ENCODE measurements at places on chromosomes 5 and 9.

GRCh38 chr9:77505232-77505631, 142.9 kb downstream of the GNA14 start:
- DNase-seq: no peak

GRCh38 chr9:124098141-124098905, 86.8 kb downstream of the LHX2 start:
- no peak for DNase-seq

GRCh38 chr9:129220771-129221170, 42.7 kb upstream of the IER5L start:
- DNase-seq: no peak

DNA sequence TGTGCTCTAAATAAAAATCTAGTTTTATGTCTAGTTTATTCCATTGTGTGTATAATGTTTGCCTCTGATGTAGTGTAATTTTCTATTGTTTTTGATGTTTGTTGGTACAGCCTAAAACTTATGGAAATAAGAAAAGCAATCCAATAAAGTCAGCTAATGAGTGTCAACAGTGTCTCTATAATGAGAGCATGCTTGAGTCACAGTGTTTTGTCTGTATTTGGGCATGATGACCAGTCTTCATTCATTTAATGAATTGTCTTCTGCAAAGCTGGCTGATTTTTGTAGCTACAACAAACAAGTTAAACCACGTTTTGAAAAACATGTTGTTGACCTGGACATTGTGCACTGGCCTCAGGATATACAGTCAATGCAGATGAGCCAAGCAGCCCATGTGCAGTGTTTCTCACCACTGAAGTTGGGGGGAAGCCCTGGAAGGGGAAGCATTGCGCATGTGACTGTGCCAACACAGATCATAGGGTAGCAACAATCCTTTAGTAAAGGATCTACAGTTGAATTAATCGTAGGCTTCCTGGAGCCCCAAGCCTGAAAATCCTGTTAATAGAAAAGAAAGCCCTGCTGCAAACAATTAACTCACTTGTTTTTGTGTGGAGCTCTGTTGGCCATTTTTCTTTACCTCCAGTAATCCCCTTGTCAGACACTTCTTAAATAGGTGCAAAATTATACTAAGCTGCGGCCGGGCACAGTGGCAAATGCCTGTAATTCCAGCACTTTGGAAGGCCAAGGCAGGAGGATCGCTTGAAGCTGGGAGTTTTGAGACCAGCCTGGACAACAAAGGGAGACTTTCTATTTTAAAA, 88.0 kb downstream of the INIP start:
- no peak for DNase-seq

- no peak for DNase-seq
Observed at GRCh38 chr9:87611776-87612175, 114.1 kb downstream of the DAPK1 start.

- DNase-seq: no peak
Observed at GRCh38 chr9:112500842-112501241, 14.2 kb downstream of the KIAA1958 start.

DNA sequence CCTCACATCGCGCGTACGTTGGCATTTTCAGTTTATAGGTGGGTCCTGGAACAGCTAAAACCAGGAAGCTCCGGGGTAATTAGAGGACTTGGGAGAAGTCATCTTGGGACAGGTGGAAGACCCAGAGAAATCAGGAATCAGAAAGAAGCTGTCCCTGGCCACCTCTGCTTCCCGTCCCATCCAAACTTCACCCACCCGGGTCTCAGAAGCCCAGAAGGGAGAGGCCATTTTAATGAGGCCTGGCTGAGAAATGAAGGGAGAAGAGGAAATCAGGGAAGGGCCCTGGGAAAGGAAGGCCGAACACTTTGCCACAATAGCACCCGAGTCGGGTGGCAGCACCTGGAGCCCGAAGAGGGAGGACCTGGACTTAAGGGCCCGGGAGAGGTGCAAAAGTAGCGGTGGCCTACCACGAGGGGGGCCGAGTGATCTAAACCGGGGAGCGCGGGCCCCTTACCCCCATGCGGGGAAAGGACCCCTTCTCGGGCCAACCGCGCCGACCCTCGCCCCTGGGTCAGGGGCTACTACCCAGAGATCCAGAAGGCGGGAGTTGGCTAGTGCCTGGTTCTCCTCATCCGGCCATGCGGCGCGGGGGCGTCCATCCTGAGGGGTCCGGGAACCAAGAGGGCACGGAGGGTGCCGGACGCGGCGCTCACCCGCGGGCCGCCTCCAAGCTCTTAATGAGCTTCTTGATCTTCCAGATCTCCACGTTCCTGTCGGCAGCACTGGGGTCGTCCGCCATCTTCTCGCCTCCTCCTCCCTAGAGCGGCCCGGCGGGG, 668 bp downstream of the ETF1 start:
- DNase-seq: no peak

- no peak for DNase-seq
Observed at GRCh38 chr5:15571081-15571480, 71.1 kb downstream of the FBXL7 start.

DNA sequence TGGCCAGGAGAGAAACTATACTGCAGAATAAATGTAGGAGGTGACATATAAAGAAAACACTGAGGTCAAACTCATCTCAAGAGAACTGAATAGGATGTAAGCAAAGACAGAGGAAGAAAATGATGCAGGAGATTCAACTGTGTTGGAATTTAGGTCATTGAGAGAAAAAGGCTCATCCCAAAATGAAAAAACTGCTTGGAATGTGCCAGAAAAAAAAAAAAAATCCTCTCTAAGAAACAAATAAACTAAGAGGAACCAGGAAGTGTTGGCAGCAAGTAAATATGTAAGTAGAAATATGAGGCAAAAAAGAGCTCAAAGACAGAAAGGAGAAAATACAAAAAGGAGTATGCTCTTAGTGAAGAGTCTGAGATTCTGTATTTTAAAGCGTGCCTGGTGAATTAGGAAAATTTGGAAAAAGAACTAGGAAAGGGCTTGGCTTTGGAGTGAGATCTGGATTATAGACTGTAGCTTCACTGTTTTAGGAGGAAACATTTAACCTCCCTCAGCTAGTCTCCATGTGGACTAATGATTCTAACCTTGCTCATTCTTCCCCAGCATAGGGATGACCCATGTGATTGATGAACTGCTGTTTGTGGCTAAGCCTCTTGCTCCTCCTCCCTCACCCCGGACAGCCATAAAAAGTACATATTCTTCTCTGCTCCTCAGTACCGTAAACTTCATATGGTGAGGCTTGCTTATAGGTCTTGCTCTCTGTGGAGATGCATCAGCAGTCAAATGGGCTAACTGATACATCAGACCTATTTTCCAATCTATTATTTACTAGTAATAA, 185.6 kb upstream of the POU5F2 start:
- DNase-seq: no peak

DNA sequence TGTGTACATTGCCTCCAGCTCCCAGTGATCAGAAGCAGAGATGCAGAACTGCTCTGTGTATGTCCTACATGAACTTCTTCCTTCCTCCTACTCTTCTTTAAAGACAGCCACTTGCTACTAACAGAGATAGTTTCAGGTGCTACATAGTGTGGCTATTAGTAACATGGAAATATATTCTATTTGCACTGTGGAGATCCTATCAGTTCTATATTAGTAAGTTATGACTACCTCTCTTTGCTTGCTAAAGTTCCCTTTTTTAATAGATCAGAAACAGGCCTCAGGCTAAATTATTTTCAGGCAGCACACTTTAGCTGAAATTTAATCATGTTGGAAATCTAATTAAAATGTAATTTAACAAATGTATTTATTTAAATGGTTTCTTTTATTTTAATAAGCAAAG, 64.4 kb upstream of the TNFSF8 start:
- DNase-seq: no peak

GRCh38 chr5:42361315-42361688, 61.9 kb upstream of the GHR start:
- no peak for DNase-seq

DNA sequence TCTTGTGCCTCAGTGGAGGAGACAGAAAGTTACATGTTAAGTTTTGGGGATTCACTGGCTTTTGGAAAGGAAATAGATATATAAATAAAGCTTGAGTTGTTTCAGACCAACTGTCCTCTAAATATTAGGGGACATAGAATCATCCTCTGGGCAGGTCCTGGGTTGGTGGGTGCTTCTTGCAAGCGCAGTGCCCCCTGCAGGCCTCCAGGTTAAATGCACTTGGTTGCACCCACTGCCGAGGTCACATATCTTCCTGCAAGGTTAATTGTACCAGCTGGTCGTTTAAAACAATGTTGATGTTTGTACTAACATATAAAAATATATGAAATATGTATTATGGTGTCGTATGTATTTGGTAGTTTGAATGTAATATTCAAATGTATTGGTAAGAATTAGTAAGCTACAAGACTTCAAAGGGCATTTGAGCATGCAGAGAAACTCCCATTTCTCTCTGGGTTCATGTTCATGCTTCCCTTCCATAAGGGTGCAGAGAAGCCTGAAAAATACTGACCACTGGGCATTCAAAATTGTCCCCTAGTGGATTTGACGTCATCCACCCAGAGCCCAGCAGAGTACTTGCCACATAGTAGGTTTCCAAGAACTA, 87.0 kb downstream of the ZNF618 start:
- DNase-seq: no peak

GRCh38 chr5:61019642-61020041, 74.6 kb downstream of the NDUFAF2 start:
- no peak for DNase-seq

GRCh38 chr9:8284884-8285283, 485.3 kb upstream of the DMAC1 start:
- DNase-seq: no peak

- no peak for DNase-seq
Observed at GRCh38 chr5:10301266-10301665, 6.4 kb downstream of the CMBL start.

- DNase-seq: no peak
Observed at GRCh38 chr9:74573640-74574191, 76.6 kb downstream of the RORB start.

DNA sequence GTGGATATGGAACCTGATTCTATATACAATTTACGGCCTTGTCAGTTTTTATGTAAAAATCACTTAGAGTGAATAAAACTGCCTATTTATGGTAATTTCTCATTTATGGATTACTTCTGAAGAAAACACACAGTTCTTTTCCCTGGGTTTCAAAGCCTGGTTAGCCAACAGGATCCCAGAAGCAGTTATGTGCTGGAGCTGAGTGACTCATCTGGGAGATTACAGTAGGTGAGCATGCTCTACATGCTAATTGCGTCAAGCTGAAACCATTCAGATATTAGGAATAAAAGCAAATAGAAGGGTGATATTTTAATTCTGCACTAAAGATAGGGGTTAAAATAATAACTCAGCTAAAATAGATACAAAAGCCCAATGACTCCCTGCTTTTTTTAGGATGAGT, 47.8 kb downstream of the PDE4D start:
- no peak for DNase-seq

- DNase-seq: no peak
Observed at GRCh38 chr5:142547445-142548380, 138.2 kb downstream of the FGF1 start.

Data from activated T-cell treated with anti-CD3 and anti-CD28 coated beads, Interleukin-2, amount 50 U/mL, for 1 hour (primary cell).